Liver (tissue), 10 donors: ENCODE measurements at places on chromosomes 5 and 9. TPM values are rescaled to one million over a fixed set of nuclear protein-coding genes. Genes with fewer than 3 reads are reported as not detected.
A peak's percentile ranks its signal among the peaks of the same experiment; 100 is the strongest.

- DNase-seq, result peak; percentile 79
Observed at GRCh38 chr9:77456829-77457437, 191.2 kb downstream of the GNA14 start.

DNA sequence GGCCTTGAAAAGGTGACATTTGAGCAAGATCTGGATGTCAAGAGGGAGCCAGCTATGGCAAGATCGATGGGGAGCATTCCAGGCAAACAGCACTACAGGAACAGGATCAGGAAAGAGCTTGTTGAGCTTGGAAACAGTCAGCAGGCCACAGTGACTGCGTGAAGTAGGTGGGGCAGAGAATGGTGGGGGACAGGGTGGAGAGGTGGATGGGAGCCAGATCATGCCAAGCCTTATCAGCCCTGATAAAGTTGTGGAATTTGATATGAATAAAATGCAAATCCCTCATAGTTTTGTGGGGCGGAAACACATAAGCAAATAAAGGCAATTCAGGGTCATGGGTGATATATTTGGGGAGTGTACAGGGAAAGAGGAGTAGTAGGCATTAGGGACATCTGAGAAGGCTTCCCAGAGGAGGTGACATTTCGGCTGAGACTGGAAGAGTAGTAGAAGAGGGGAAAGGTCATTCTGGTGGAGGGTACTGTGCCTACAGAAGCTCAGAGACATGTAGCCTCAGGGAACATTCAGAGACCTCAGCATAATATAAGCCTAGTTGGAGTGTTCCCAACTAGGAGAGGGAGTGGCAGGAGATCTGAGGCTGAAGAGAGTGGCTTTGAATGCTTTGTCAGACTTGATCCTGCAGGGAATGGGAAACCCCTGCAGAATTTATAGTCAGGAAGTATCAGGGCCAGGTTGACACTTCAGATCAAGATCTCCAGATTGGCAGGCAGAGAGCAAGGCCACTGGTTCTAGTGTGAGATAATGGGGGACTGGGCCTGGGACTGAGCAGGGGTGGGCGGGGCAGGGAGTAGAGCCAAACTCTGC, 9.7 kb upstream of the CYSTM1 start:
- DNase-seq, result no peak

DNA sequence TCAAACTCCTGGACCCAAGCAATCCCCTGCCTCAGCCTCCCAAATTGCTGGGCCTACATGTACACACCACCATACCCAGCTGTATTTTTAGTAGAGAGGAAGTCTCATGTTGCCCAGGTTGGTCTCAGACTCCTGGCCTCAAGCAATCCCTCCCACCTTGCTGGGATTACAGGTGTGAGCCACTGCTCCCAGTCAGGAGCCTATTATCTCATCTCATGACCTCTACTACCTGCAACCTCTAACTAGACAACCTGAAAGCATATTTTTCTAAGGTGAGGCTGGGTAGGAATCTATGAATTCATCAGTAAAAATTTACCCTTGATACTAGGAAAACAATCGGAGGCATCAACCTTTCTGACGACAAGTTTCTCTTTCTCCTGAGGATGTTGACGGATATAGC, 10.0 kb downstream of the FAM13B start:
- DNase-seq, result no peak

- no peak for DNase-seq
Observed at GRCh38 chr9:126833710-126834345, 26.6 kb upstream of the ZBTB34 start.

- peak; percentile 57 for DNase-seq
Observed at GRCh38 chr5:136769900-136770684, 404.7 kb upstream of the TRPC7 start.

GRCh38 chr9:138083873-138084272, 206.3 kb downstream of the CACNA1B start:
- peak; percentile 8 for DNase-seq

Gene PTPN3
- 6.3 TPM for total RNA-seq

DNA sequence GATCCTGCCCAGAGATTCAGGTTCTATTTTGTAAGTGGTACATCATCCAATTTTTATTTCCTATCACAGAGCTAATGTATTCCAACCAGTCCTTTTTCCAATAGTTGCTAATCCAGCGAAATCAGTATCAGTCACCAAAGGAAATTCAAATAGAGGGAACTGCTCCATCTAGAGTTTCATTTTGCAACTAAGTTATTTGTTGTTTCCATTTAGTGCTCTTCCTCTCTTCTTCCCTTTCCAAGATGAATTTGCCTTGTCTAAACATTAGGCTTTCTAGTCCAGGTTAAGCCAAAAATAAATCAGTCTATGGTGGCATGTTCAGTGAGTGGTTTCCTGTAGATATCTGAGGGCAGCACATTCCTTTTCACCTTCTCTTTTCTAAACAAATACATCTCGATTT, 79.8 kb upstream of the SPATA31D4 start:
- no peak for DNase-seq

DNA sequence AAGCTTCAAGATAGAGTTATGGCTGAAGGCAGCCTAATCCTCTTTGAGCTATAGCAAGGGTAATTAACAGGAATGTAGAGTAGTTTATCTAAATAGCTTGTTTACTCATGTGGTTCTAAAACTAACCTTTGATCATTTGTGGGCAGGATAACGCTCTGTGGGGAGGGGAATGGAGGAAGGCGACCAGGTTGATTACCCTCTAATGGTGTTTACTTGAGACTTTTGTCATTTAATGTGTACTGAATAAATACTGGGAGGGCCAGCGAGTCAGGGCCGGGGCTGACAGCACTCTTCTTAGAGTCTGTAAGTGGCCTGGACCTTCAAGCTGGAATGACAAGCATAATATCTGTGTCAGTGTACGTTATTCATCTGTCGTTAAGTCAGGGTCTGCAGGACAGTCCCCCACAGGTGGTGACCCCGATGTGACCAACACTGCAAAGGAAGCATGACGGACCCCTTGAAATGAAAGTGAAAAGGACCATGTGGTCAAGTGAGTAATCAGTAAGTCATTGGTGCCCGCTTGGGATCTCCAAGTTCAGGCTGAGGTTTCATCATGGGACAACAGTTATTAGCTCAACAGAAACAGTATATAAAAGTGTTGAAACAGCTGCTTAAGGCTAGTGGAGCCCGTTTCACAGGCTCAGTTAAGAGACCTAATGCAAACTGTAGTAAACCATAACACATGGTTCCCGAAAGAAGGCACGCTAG, 162.6 kb downstream of the CPLANE1 start:
- no peak for DNase-seq

Gene GDNF
- 0.25 TPM for total RNA-seq

DNA sequence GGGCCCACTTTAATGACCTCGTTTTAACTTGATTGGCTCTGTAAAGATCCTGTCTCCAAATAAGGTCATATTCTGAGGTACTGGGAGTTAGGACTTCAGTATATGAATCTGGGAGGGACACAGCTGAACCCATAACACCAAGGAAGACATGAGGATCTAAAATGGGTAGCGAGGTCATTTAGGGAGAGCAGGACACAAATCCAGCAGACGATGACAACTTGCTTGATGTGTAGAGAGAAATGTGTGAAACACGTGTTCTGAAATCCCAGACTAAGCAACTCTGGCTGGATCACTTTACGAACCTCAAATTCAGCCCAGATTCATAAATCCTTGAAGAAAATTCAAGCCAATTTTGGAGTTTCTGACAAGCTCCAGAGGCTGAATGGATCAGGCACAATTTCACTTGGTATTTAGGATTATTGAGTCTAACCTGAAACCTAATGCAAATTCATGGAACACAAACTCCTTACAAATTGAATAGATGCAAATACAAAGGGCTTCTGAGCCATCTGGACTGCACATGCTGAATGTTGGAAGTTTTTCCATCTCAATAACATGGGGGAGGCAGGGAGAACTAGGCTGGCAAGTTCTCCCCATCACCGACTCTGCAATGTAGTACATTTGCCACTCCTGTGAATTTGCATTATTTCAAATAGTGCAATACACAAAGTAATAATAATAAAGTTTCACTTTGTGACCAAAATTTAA, 74.0 kb upstream of the SLC30A5 start:
- no peak for DNase-seq

- DNase-seq, result no peak
Observed at GRCh38 chr9:134378901-134379338, 52.7 kb downstream of the RXRA start.

DNA sequence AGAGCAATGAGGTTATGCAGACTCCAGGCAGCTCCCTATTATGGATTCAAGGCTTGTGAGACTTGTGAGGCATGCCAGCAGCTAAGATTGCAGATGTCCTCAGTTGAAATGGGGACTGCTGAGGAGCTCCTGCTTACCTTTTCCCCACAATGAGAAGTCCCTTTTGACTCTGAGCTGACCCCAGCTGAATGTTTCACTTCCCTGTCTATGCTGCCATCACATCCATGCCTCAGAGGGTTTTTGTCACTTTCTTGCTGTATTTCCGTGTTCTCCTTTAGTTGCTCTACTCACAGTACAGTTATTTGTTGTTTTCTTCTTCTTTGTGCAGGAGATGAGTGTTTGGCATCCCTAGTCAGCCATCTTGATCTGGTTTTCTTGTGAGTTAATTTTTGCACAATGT, 18.8 kb upstream of the OR2S2 start:
- DNase-seq, result no peak

DNA sequence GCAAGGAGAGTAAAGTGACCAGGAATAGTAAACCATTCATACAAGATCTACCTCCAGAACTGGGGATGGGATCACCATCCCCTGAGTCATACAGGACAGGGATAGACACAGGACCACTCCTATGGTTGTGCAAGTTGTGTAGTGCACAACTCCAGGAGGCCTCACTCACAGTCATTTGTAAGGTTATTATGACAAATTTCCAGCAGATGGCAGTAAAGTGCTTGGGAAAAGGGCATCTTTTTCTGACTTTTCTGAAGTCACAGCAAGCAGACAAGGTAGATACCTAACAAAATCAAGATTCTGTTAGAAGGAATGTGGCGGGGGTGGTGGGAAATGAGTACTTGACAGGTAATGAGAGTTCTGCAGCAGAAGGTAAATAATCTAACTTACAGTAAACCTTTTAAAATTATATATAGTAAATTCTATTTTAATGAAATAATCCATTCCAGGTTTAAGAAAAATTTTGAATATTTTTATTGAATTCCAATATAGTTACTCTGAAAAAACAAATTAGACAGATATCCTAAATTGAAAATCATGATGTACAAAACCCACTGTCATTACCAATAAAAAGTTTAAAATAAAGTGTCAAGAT, 16.7 kb upstream of the KIF27 start:
- no peak for DNase-seq

DNA sequence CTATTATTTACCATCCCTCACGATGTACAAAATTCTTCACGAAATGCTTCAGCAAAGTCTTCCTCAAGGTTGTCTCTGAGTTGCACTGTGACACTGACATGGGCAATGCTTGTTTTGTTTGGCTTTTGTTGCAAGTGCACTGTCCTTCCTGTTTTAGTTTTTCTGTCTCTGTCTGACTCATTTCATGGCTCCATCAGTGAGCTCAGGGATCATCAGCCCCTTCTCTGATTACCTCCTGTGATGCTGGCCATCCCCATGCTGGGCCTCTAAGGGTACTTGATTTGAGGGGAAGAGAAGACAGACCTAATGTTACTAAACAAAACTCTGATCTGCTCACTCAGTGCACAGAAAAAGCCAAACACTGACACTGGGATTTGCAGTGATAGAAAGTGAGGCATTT, 37.6 kb upstream of the STX17 start:
- DNase-seq, result no peak

- no peak for DNase-seq
Observed at GRCh38 chr9:107557236-107557990, 67.8 kb upstream of the KLF4 start.

DNA sequence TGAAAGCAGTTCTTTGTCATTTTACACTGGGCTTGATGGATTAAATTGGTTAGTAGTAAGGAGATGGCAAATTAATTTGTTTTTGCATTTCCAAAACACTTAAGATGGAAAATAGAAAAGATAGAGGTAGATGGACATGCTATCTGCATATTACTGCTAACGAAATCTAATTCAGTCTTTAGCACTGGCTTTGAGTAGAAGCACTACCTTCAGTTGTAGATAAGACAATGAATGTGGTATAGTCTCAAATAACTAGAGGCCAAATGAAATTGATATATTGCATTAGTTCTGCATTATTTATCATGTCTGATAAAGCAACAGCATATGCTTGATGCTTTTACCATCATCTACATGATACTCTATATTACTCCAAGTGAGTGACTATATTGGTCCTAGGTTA, 33.4 kb downstream of the KIAA1958 start:
- no peak for DNase-seq

DNA sequence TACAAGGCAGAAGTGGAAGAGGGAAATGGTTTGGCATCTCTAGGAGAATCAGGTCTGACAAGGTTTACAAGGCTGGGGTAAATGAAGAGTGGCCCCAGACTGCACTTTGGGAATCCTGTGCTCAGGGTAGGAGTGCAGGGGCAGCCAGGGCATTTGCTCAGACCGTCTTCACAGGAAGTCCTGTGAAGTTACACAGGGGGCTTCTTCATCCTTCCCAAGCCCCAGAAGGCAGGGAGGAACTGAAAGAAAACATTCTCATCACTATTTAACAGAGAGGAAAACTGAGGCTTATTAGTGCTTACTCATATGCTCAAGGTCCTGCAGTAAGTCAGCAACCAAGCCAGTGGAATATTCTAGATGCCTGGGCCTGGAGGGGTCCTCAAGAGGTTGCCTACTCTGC, 80.7 kb downstream of the NRG2 start:
- no peak for DNase-seq

Gene TPPP
- total RNA-seq, result 2.1 TPM

- DNase-seq, result no peak
Observed at GRCh38 chr5:160260006-160260775, 30.9 kb downstream of the FABP6 start.

- no peak for DNase-seq
Observed at GRCh38 chr5:125011419-125011818, 265.0 kb upstream of the ZNF608 start.

DNA sequence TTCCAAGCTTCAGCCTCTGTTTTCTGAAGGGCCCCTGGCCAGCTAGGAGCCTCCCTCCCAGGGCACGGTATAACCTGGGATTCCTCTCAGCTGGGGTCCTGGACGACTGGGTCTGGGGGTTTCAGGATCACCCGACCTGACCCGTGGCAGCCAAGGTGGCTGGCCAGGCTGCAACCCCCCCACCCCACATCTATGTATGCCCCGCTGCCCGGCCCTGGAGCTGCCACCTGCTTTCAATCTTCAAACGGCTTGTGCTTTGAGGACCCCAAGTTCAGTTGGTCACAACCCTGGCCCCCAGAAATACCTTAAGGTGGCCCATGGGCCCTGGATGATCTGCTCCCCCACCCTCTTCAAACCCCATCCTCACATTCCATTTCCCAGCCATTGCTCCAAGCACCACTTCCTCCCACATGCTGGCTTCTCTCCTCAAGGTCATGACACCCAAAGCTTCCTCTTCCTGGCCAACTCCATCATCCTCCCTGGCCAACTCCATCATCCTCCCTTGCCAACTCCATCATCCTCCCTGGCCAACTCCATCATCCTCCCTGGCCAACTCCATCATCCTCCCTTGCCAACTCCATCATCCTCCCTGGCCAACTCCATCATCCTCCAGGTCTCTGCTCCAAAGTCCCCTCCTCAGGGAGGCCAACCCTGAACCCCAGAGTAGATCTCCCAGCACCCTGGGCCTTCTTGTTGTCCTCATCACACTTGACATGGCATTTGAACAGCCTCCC, 17.2 kb upstream of the TTLL11 start:
- DNase-seq, result no peak

- DNase-seq, result no peak
Observed at GRCh38 chr5:59333416-59333815, 560.1 kb downstream of the PDE4D start.
